CD4-positive, CD25-positive, alpha-beta regulatory T cell (primary cell): ENCODE measurements at places on chromosomes 13 and 19.
A peak's percentile ranks its signal among the peaks of the same experiment; 100 is the strongest.

DNA sequence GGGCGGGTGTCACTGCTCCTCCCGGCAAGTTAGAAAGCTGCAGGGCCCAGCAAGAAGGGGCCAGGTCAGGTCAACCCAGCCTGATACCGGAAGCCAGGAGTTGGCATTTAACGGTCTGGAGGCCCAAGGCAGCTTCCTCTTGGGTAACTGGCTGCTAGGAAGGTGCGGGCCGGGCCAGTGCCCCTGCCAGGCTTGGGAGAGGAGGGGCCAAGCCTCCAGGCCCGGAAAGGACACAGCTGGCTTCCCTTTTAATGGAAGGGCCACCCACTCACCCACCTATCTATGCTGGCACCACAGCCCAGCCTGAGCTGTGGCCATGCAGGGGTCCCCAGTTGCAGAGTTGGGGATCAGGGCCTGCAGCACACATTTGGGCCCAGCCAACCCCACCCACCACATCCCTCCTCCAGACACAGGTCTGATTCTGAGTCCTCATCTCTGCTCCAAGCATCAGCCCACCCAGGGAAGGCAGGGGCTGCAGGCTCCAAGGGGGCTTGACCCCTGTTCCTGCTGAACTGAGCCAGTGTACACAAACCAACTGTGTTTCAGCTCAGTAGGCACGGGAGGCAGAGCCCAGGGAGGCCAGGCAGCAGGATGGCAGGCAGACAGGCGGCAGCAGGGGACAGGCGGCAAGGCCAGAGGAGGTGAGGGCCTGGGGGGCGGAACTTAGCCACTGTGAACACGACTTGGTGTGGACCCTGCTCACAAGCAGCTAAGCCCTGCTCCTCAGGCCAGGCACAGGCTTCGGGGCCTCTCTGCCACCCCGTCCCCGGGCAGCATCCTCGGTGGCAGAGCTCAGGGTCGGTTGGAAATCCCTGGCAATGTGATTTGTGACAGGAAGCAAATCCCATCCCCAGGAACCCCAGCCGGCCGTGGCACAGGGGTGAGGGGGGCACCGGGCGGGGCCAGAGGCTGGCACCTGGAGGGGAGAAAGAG lies 40.8 kb downstream of the ZSWIM4 start:
- peak; percentile 25 for DNase-seq

GRCh38 chr19:46599716-46600373 lies 1.3 kb upstream of the CALM3 start:
- DNase-seq, result no peak

DNA sequence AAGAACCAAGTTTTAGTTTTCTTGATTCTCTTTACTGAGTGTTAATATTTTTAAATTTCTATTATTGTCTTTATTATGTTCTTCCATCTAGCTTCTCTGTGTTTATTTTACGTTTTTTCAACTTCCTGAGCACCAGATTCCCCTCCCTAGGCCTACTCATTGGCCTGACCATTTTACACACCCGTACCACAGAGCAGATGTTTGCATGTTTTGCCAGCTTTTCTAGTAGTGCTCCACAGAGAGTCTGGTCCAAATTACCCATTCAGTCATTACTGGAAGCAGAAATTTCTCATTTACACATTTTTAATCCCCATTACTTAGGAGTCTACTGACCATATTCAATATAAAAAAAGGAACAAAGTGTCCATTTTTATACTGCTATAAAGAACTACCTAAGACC lies 66.9 kb downstream of the ING1 start:
- no peak for DNase-seq

- DNase-seq, result no peak
Measured at GRCh38 chr13:99693852-99694611, 192.8 kb downstream of the TM9SF2 start.

GRCh38 chr13:104296286-104296685 lies 1230.1 kb upstream of the SLC10A2 start:
- DNase-seq, result no peak

DNA sequence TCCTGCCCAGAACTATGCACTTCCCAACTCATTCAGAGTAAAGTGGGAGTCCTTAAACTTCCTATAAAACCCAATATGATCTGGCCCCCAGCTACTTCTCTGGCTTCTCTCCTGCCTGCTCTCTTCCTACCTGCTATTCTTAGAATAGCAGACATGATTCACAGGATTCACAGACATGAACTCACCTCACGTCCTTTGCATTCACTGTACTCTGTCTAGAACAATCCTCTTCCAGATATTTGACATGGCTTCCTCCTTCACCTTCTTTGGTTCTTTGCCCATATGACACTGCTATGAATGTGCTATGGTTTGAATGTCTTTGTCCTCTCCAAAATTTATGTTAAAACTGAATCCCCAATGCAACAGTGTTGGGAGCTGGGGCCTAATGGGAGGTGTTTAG lies 154.9 kb downstream of the UGGT2 start:
- DNase-seq, result no peak

GRCh38 chr13:90493667-90494066 lies 853.8 kb upstream of the MIR17HG start:
- DNase-seq, result no peak

DNA sequence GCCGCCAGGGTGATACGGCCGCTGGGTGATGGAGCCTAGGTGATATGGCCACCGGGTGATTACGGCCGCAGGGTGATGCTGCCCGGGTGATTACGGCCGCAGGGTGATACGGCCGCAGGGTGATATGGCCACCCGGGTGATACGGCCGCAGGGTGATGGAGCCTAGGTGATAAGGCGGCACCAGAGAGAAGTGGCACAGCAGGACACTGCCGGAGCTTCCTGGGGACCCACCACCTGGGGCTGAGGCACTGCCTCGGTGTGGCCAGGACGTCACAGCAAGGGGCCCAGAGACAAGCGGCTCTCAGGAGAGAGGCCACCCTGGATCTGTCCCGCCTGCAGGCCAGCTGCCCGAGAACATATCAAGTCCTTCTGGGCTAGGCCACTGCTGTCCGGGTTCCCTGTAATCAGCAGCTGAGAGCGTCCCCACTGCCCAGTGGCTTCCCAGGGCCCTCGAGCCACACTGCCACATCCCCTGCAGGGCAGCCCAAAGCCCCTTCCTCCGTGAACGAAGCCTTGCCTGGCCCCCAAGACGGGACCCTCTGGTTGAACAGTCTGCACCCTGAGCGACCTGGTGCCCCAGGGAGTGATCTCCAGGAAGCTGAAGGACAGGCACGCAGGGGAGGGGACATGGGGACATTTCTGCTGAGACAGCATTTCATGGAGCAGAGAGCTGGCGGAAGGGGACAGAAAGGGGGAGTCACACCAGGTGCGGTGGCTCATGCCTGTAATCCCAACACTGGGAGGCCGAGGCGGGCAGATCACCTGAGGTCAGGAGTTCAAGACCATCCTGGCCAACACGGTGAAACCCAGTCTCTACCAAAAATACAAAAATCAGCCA lies 22.1 kb downstream of the ZNF787 start:
- DNase-seq, result no peak

DNA sequence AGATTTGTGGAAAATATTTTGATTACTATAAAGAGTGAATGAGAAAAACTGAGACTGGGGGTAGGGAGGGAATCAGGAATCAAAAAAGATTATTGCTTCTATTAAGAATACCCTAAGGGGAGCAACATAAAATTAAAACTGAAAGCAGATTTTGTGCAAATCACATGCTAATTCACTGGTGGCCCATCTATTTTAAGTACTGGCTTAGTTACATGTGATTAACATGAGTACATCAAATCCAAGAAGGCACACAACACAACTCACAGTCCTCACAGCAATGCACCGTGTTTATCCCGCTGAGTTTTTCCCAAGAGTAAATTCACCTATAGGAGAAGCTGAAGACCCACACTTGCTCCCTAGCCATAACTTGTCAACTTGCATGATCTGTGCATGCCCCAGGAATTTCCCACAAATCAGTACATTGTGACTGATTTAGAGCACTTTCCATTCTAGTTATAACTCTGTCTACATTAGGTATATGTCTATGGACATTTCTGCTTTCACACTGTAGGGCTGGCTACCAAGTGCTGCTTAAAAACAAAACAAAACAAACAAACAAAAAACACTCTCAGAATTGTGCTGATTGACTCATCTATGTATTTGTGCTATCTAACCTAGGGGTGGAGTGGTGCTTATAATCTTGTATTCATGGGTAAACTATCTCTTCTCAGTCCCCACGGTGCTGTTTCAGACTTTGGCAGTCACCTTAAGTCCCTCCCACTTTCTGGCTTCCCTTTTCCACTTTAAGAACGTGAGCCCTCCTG lies 24.3 kb downstream of the AMER2 start:
- DNase-seq, result no peak

GRCh38 chr19:15108145-15108844 lies 1.1 kb downstream of the SYDE1 start:
- DNase-seq, result no peak

GRCh38 chr13:93624311-93624777 lies 397.7 kb downstream of the GPC6 start:
- DNase-seq, result no peak

GRCh38 chr19:48392860-48393558 lies 459 bp upstream of the GRIN2D start:
- DNase-seq, result no peak

- no peak for DNase-seq
Measured at GRCh38 chr13:27398360-27398759, 26.1 kb upstream of the GTF3A start.

DNA sequence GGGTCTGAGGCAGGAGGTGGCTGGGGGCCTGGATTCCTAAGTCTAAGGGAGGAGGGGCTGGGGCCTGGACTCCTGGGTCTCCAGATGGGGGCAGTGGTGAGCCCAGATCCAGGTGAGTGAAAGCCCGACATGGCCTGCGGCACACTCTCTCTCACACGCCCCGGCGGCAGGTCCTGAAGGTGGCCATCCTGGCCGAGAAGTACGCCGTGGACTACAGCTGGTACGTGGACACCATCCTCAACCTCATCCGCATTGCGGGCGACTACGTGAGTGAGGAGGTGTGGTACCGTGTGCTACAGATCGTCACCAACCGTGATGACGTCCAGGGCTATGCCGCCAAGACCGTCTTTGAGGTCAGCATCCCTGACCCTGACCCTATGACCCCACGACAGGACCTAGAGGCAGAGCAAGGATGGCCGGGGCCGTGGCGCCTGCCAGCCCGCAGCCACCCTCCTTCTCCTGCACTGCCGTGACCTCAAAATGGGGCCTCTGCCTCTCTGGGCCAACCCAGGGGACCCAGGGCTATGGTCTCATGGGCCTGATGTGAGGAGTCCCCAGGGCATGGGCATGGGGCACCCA lies 13.2 kb downstream of the FUZ start:
- DNase-seq, result no peak

DNA sequence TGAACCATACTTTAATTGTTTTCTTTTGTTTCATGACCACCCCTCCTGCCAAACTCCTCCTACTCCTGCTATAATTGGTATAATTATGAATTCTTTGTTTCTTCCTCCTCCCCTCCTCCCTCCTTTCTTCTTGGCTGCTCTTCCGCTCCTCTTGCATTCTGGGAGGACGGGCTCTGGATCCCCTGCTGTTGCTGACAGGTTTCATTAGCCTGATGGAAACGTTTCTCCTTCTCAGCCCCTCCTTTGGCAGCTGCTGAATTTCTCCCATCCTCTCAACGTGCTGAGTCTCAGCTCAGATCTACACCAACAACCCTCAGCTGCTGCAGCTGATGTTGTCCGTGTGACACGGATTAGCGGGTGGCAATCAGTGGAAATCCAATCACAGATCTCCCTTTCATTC lies 97.1 kb upstream of the UBAC2 start:
- DNase-seq, result no peak

GRCh38 chr13:47027780-47028437 lies 131.1 kb upstream of the HTR2A start:
- DNase-seq, result no peak

DNA sequence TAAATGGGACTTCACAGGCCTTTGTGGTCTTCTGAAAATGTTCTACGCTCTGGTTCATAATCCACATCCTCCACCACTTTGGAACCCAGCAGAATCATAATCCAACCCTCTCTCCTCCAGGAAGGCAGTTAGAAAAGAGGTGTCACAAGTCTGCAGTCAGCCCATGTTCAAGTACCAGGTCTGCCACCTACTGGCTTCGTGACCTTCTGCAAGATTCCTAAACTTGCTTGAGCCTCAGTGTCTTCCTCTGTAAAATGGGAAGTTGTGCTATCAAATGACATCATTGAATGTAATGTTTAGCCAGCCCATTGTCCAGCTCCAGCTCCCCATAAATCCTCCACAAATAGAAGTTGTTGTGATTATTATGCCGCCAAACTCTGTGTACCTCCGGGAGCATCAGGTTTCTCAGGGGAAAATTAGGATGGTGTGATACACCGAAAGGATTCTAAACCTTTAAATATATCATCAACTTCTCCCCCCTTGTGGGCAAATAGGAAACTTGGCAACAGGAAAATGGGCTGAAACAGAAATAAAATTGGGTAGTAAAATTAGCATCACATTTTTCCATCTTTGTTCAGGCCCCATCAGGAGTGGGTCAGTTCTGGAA lies 109.7 kb downstream of the NUFIP1 start:
- DNase-seq, result peak; percentile 30

GRCh38 chr13:85985797-85986196 lies 186.6 kb upstream of the SLITRK6 start:
- DNase-seq, result no peak

DNA sequence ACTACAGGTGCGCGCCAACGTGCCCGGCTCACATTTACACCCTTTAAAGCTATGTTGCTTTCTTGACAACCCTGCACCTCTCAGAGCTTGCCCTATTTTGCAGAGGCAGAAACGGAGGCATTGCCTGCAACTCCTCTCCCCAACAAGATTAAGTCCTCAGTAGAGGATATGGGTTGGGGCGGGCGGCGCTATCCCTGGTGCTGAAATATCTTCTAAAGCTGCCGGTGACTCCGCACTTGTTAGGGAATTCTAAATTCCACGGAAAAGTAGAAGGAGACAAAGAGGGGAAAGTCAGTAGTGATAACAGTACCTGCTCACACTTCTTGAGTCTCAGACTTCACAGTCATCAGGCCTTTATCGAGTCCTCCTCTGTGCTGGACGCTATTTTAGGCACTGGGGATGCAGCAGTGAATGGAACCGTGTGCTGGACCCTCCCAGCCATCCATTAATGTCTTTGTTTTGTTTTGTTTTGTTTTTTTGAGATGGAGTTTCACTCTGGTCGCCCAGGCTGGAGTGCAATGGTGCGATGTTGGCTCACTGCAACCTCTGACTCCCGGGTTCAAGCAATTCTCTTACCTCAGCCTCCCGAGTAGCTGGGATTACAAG lies 18.0 kb downstream of the SLC5A5 start:
- no peak for DNase-seq

DNA sequence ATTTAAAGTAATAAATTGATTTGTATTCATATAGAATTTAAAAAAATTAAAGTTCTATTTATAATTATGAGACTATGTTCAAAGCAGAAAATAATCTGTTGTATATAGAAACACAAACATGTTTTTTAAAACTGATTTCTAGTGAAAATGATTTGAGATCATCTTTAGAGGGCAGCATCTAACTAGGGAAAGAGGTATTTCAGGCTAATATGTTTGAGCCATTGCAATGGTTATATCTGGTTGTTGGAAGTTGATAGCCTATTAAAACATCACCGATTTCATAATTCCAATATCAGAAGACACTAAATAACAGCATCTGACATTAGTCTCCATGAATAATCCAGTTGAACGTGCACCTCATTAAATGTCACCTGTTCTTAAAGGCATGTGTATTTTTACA lies 79.8 kb upstream of the SLITRK6 start:
- DNase-seq, result no peak
